ENCODE measurements at places on chromosomes 3 and 15.
A peak's percentile ranks its signal among the peaks of the same experiment; 100 is the strongest.

DNA sequence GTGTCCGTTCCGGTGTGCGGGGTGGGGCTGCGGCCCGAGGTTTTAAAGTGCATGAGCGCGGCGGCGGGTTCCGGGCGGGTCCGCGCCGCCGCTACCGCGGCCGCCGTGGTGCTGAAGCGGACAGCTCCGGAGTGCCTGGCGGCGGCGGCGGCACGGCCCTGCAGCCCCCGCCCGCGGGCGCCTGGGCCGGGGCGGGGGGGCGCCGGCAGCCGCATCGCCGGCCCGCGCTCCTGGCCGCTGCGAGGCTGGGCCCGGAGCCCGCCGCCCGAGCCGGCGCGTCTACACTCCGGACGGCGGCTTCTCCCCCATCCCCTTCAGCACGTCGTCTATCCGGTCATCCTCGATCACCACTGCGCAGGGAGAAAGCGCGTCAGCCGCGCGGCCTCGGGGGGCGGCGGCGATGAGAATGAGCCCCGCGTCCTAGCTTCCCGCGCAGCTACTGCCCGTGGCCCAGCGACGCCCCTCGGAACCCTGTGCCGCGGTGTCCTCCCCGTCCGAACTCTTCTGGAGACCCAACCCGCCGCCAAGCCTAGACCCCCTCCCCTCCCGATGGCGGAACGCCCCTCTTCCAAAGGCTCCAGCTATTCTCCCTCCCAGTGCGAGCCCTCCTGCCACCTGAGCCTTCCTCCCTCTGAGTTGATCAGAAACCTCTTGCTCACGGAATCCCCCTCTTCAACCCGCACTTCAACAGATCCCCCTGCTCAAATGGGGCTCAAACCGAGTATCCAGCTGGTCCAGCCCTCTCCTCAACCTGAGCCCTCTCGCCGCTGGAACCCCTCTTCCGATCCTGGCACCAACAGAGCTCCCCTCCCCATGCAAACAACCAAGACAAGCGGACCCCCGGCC lies 1.3 kb downstream of the CAMK2N2 start:
- DNase-seq: no peak

DNA sequence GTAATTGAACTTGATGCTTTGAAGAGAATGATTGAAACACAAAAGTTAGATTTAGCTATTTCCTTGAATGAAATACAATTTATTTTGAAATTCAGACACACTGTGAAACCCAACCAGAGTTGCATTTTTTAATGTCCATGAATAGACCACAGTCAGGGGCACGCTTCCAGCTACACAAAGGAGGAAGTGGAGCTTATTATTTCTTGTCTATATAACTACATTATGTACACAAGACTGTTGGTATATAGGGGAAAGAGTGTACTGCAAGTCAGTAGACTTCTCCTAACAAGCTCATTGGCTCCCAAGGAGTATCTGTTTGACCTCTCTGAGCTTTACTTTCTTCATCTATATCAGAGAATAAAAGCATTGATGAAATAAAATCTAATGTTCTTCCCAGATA lies 326.2 kb downstream of the RYR3 start:
- no peak for DNase-seq

DNA sequence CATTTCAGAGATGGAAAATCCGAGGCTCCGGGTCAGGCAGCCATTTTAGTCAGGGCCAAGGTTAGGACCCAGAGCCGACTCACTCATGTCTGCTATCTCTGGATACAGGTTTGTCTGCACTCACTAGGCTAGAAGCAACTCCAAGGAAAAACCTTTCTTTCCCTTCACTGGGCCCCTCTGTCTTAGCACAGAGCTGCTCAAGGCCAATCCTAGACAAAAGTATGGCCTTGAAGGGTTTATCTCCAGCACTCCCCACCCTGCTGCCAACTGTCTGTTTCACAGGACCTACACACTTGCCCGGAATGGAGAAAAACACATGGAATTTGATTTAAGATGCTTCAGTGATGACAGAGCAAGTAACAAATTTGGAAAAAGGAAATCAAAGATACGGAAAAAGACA lies 25.6 kb downstream of the ACAN start:
- DNase-seq: no peak

DNA sequence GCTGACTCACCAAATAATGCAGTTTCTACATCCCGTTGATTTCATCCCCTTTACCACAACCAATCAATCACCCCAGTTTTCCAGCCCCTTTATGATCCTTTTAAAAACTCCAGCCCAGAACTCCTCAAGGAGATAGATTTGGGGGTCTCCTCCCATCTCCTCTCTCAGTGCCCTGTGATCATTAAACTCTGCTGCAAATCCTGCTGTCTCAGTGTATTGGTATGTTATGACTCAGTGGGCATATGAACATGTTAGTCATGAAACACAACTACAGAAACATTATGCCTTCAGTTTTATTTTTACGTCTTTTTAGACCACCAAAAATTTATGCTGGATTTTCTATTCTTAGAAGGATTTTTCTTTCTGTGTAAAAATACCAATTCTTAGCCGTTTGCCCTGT lies 213.7 kb downstream of the DIPK2A start:
- DNase-seq: no peak

DNA sequence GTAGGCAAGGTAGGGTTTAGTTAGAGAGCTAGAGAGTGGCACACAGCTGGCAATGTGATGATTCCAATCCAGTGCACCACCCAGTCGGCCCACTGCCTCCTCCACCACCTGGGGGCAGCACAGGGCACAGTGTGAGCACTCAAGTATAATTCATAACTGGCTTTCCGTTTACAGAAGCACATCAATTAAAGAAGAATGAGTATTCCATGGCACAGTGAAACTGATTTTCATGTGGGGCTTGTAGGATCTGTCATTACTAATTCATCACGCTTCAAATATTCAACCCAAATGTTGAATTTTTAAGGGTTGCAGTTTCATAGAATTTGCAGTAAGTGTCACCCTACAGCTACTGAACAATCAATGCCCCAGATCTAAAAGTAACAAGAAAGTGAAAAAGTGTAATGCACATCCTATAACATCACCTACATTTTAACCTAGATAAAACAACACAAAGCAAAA lies 149.9 kb downstream of the IGSF11 start:
- peak; percentile 43 for DNase-seq

DNA sequence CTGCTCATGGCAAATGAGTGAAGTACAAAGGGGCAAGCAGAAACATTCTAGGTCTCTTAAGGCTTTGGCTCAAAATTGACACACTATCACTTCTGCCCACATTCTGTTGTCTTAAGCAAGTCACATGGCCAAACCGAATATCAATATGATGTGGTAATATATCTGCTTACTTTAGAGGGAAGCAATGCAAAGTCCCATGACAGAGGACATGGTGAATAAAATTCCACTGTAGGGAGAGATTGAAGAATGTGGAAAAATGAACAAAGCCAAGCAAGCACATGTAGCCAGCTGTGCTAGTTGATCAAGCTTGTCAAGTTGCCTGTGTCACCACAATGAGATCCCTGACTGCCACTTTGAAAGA lies 11.2 kb upstream of the TBC1D5 start:
- no peak for DNase-seq

- DNase-seq: no peak
These were observed 413.5 kb downstream of the RBMS3 start for GRCh38 chr3:29694331-29694730.

DNA sequence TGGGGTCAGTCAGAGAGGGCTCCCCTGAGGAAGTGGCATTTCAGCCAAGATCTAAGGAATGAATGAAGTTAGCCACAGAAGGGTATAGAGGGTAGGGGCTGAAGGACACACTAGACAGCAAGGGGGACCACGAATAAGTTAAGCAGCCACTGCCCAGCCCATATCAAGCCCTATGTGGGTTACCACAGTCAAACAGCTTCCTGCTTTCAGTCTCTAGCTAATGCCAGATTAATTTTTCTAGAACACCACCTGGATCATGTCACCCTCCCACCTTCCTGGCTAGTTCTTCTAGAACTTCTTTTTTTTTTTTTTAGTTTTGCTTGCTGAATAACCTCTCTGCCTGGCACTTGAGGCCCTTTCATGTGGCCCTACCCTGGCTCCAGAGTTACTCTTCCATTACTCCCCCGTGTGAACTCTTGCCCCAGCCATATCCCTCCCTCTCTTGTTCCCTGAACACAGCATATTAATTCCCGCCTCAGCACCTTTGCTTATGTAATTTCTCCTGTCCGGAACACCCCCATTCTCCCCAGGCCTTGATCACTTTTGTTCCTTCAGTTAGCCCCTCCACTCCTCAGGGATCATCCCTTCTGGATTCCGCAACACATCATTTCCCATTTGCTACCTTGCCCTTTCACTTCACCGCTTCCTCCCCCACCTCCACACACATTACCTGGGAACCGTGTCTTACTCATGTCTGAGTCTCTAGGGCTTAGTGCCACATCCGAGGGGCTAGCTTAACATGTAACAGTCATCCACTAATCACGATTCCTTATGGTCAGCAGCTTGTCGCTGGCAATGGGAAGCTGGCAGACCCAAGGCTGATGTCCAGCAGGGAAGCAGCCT lies 20.6 kb upstream of the BNC1 start:
- no peak for DNase-seq

DNA sequence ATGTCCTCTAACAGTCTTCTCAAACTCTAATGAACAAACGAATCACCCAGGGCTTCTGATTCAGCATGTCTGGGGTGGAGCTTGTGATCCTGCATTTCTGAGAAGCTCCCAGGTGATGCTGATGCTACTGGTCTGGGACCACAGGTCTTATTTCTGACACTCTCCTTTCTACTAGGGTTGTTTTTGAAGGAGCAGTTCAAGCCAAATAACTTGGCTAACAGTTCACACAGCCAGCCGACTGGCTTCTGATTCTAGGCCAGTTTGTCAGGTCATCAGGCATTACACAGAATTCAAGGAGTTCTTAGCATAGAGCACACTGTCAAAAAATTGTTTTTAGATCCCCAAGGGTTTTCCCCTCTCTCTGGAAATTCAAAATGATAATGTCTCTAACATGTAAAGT lies 100.7 kb downstream of the TIGIT start:
- DNase-seq: no peak

- no peak for DNase-seq
These were observed 26.4 kb upstream of the KBTBD12 start for GRCh38 chr3:127888564-127889107.

DNA sequence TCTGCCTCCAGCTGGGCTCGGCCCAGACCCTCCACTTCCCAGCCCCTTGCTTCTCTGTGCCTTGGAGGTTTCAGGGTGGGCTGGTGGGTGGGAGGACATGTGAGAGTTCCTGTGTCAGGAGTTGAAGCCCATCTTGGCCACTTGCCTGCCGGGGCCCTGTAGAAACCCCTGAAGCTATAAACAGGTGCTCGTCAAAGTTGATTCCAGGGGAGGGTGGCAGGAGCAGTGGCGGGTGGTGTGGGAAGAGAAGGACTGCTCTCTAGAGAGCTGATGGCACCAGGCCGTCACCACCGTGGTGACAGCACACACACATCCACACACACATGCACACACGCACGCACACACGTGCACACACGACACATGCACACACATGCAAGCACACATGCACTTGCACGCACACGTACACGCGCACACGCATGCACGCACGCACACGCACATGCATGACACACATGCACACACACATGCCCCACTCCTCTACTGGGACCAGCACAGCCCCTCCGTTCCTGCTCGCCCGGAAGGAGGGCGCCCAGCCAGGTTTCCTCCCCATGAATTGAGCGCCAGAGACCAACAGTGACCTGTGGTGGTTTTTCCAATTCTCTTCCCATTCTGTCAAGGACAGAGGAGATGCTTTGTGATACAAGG lies 56.3 kb upstream of the CGNL1 start:
- DNase-seq: no peak

DNA sequence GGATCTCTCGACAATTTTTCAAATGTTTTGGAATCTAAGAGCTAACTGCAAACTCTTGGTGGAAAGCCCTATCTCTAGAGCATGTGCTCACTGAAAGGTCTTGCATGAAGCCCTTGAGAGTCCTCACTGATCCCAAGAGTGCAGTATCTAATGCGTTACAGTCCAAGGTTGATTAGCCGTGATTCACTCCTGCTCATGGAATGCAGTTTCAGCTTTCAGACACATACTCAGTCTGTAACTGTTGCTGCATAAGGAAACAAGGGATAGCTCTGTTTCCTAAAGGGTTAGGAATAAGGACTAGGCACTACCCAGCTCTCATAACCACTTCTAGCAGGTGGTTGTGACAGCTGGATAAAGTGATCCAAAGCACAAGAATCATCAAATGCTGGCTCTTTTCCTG lies 687.4 kb upstream of the CFAP20DC start:
- DNase-seq: no peak

DNA sequence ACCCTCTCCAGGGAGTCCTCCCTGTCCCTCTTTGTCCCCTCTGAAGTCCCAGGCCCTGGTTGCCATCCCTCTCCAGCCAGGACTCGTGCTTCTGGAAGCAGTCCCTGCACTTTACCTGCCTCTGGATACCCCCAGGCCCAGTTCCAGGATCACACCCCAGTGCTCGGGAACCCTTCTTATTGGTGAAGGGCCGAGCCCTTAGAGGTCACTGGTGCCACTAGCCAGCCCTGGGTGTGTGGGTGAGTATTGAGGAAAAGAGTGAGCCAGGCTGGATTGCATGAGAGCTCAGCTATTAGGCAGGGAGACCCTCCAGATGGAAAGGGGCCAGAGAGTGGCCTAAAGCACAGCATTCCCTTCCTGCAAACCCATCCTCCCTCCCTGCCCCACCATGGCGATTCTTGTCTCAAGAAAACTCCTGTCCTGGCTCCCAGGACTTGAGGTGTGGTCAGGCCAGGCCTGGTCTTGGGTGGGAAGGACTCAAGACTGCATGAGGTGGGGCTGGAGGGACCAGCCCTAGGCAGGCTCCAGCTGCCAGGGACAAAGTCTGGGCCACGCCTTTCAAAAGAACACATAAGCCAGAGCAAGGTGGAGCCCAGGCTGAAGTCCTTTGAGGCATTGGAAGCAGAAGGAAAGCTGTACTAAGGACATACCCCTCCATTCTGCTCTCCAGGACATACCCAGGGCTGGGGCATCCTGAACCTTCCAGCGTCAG lies 4.8 kb upstream of the PHGR1 start:
- no peak for DNase-seq

GRCh38 chr3:194686816-194687637 lies 1.3 kb downstream of the FAM43A start:
- no peak for DNase-seq

- no peak for DNase-seq
These were observed 21.9 kb downstream of the LSAMP start for GRCh38 chr3:116423374-116423773.

DNA sequence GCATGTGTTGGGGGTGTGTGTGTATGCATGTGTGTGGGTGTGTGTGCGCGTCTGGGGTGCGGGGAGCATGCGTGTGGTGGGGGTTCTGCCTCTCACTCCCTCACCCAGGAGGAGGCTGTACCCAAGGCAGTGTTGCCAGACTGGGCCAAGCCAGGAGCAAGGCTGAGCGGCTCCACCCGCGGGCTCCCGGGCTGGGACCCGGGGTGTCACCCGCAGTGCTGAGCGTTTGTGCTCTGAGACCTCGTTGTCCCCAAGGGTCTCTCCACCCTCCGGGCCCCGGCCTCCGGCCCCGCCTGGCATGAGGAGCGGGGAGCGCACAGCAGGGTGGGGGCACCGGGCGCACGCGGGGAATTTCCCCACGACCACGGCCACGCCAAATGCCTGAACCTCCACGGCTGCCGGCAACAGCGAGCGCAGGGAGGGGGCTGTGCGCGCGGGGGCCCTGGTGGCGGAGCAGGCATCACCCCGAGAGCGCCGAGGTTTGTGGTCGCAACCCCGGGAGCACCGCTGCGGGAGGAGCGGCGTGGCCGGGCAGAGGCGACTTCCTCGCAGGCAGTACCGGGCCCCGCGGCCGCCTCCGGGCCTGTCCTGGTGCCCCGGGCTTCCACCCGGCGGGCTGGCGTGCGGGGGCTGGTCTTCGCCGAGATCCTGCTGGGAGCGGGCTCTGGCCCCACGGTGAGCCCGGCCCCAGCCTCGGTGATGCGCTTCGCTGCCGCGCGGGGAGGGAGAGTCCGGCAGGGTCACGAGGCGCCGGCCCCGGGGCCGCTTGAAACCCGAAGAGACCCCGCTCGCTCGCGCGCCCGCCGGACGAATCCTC lies 7.4 kb upstream of the OCA2 start:
- no peak for DNase-seq

Data from Panc1 (cell line).